CD8-positive, alpha-beta T cell (primary cell): ENCODE measurements at places on chromosomes 12 and 14.

- no peak for DNase-seq
These were observed 250.1 kb downstream of the ADGRD1 start for GRCh38 chr12:131203666-131204415.

GRCh38 chr14:99037777-99038430, 234.1 kb downstream of the BCL11B start:
- no peak for DNase-seq

- DNase-seq: no peak
These were observed 108.2 kb upstream of the NAV3 start for GRCh38 chr12:77722536-77722935.

GRCh38 chr14:72075649-72076334, 143.6 kb downstream of the RGS6 start:
- DNase-seq: no peak
